ENCODE measurements at places on chromosomes 4 and X. TPM values are rescaled to one million over a fixed set of nuclear protein-coding genes. Genes with fewer than 3 reads are reported as not detected.
A peak's percentile ranks its signal among the peaks of the same experiment; 100 is the strongest.

Gene CSN1S1
- total RNA-seq, result not detected

Gene TDO2
- 0.05 TPM for total RNA-seq

Gene OTUD6A
- not detected for total RNA-seq

Gene RAB9B
- total RNA-seq, result 1.9 TPM

Gene TBC1D9
- 37.5 TPM for total RNA-seq

Gene LAP3
- total RNA-seq, result 100 TPM

Gene BMP3
- under 0.01 TPM for total RNA-seq

Gene LRIT3
- not detected for total RNA-seq

Gene GABRG1
- total RNA-seq, result not detected

- no peak for DNase-seq
Measured at GRCh38 chr4:144579411-144580030, 66.4 kb upstream of the HHIP start.

DNA sequence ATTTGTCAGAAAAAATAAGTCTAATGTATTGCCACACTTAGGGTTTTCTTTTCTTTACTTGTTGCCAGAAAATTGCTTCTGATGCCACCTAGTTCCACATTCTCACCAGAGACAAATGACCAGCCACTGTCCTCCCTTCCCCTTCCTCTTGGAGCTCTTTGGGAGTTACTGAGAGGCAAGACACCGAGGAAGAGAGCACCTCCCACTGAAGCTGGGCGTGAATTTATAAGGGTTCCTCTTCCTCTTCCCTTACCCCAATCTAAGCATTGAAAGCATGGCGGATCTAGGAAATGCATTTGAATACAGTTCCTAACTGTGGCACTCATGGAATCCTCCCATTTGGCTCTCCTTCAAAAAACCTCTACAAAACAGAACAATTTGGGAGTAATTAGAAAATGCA, 30.0 kb downstream of the ANXA3 start:
- DNase-seq, result no peak

DNA sequence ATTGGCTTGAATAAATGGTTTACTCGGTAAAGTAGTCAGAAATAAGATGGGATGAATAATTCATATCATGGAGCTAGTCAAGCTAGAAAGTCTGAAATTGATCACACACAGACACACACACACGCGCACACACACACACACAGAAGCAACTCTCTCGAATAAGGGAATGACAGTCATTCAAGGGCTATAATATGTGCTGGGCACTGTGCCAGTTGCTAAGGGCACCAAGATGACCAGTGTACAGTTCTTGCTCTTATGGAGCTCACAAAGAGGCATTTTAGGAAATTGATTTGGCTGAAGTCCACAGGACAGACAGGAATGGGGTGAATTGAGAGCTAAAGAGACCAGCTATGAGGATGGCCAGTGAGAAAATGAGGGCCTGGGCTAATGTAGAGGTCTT, 34.2 kb upstream of the SH3D19 start:
- DNase-seq, result no peak

DNA sequence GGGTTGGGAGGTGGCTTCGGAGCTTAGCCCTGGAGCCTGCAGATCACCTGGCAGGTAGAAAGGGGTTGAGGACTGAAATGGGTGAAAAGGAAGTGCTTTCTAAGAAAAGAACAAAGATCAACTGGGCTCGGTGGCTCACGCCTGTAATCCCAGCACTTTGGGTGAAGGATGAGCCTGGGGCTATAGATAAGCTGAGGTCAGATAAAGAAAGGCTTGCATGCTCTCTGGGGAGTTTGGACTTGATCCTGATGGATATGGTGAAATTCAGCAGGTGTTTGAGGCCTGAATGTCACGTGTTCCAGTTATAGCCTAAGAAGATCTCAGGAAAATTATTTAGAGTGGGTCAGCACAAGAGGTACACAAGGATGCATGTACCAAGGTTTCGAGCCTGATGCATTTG, 40.8 kb downstream of the SLC34A2 start:
- DNase-seq, result no peak

DNA sequence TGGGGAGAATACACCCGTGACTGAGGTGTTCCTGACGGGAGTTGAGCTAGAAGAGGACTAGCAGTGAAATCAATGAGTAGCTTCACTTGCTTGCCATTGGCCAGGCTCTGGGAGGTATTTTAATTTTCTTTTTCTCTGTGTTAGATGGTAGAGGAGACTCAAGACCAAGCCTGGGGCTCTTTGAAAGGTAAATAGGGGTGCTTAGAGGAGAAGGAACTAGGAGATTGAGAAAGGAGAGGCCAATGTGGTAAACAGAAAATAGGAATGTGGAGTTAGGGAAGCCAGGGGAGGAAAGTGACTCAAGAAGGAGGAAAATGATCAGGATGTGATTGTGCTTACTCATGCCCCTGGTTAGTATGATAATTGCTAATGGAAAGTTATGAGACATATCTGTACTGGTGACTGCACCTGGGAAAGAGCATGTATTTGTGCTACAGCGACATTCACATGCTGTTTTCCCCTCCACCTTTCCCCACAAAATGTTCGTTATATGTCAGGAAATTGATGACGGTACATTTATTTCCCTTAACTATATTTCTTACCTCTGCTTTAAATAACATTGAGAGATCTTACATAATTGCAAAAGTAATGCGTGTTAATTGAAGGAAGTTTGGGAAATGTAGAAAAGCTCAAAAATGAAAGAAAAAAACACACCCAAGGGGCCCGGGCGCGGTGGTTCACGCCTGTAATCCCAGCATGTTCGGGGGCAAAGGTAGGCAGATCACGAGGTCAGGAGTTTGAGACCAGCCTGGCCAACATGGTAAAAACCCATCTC, 16.9 kb upstream of the LRBA start:
- peak; percentile 74 for DNase-seq

- peak; percentile 19 for DNase-seq
Measured at GRCh38 chrX:37350034-37350365, 836 bp downstream of the PRRG1 start.

DNA sequence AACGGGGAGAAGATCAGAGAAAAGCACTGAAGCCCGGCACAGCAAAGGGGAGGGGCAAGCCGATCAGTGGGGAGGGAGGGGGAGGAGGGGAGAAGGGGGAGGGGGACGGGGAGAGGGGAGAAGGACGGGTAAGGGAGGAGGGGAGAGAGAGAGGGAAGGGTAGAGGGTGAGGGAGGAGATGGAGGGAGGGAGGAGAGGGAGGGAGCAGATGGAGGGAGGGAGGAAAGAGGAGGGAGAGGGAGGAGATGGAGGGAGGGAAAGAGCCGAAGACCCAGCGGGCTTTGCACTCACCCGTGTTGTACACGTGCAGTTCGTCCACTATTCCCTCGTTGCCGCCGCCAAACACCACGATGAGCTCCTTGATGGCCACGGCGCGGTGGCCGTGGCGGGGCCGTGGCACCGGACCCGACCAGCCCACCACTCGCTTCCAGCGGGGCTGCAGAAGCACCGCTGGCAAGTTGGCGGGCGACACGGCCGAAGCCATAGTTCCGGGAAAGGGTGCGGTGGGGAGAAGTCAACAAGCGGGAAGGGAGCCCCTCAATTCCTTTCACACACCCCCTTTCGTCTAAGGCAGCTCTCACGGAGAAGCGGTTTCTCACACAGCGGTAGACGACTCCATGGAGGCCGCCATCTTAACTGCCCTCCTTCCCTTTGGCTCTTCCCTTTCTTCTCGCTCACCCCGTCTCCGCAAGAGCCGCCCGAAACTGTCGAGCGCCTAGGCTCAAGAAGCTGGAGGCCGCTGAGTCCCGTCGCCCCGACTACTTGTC, 1.1 kb downstream of the HCFC1 start:
- DNase-seq, result peak; percentile 30

DNA sequence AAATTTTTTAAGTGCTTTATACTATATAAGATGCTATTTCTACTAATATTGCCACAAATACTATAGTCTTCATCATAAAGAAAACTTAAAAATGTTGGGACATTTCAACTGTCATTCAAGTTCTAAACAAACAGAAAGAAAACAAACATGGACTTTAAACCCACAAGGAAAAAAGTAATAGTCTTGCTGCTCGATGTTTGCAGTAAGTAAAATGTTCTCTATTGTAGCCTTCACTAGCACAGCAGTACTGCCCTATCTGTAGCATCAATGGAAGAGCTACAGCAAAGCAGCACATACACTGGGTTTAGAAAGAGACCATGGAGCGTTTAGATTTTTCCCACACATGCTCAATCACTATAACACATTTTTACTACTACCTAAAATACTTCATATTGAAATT, 146.8 kb downstream of the KLHL13 start:
- no peak for DNase-seq

- no peak for DNase-seq
Measured at GRCh38 chrX:107597264-107597663, 31.0 kb upstream of the PRPS1 start.

DNA sequence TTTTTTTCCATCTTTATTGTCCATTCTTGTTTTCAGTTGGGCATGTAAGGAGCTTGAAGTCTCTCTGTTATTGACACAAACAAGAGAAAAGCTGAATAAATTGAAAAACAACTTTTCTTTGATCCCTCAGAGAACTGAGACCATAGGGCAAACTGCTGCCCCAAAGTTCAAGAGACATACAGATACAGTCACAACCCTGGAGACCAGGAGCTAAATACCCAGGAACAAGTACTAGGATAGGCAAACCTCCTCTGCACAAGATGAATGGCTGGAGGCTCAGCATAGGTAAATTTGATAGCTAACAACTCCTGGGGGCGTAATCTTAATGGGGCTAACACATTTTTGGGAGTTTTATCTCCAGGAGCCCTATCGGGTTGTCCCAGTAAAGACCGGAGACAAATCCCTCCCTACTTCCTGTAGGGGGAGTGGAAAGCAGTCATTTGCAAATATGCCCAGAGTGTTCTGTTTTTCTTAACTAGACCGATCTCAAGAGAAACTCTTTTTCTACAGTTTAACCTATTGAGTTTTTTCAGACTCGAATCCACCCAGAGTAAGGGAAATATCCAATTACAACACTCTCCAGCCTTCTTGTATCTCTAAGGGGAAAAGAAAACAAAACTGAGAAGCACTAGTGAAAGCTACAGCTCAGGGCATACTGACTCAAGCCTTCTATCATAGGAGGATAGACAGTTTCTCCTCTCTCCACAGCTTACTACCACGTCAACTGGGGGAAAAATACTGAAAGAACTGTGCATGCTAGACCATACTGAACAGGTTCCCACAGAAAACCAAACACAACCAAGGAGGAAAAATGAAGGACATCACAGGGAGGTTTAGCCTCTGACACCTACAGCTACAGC, 23.1 kb downstream of the MAGEA8 start:
- peak; percentile 30 for DNase-seq

GRCh38 chr4:106095408-106095807, 200.1 kb downstream of the NPNT start:
- peak; percentile 26 for DNase-seq

GRCh38 chr4:74018116-74018515, 19.6 kb upstream of the CXCL5 start:
- no peak for DNase-seq

- DNase-seq, result peak; percentile 18
Measured at GRCh38 chrX:3461397-3462165, 115.1 kb upstream of the MXRA5 start.

DNA sequence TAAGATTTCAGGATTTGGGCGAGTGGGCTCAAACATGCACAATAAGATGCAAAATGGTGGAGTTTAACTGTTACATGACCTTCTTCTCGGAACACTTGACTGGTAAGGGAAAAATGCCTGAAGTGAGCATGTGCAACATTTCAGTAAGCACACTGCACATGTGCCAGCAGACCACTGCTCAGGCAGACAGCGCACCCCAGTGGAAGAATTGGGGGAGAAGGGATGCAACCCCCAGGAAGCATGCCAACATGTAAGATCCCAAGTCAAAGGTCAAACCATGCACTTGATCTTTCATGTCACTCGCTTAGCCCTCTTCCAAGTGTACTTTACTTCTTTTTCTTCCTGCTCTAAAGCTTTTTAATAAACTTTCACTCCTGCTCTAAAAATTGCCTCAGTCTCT, 256.3 kb downstream of the CENPC start:
- no peak for DNase-seq

Data from renal cortical epithelial cell (primary cell).